ENCODE measurements at places on chromosomes 7 and 10.

- peak; percentile 35 for DNase-seq
Measured at GRCh38 chr10:103614306-103615158, 121.0 kb downstream of the NEURL1 start.

DNA sequence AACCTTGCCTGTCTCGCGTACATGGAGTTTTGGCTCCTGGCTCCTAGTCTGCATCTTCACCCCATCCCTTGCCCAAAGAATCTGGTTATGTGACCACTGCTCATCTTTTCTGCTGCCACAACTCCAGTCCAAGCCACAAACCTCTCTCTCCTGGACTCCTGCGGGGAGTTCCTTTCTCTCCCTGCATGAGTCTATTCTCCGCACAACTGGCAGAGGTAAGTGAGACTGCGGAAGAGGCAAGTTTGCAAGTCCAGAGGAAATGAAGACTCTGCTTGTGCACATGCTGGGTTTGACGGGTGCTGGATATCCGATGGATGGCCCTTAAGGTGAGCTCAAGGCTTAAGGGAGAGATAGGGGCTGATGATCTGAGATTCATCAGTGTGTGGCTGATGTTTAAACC is 61.0 kb downstream of the TRUB1 start:
- no peak for DNase-seq

DNA sequence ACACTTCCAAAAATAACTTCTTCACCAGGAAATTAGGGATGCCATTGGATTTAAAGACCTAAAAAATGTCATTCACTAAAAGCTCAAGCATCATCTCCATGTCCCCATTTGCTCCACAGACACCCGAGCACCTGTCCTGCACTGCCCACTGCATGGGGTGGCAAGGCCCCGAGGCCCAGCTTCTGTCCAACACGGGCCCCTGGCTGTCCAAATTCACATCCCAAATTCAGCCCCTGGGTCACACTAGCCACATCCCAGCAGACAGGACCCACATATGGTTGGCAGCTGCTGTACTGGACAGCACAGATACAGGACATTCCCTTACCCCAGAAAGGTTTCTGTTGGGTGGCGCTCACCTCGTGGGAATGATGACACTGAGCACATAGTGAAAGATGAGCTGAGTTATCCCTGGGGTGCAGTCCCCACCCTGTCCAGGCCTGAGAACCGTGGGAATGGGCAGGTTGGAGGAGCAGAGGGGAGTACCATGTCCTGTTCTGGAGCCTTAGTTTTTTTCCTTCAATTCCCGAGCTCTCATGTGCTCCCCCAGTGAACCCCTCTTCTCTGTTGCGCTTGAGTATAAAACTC is 55.3 kb downstream of the CSGALNACT2 start:
- no peak for DNase-seq

- DNase-seq: no peak
Measured at GRCh38 chr7:151482883-151483710, 36.6 kb downstream of the RHEB start.

- no peak for DNase-seq
Measured at GRCh38 chr7:46449743-46450142, 528.7 kb upstream of the IGFBP3 start.

DNA sequence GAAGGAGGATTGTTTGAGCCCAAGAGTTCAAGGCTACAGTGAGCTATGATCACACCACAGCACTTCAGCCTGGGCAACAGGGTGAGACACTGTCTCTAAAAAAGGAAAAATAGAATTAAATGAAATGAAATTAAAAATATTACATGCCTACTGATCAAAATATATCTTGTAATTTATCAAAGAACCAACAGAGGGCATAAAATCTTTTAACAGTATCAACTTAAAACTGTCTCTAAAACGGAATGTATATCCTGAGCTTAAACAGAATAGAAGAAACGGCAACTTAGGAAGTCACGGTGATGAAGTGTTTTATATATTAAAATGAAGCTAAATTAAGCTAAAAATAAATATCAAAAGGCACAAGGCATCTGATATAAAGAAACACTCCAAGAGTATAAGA is 78.8 kb downstream of the MTPAP start:
- no peak for DNase-seq

DNA sequence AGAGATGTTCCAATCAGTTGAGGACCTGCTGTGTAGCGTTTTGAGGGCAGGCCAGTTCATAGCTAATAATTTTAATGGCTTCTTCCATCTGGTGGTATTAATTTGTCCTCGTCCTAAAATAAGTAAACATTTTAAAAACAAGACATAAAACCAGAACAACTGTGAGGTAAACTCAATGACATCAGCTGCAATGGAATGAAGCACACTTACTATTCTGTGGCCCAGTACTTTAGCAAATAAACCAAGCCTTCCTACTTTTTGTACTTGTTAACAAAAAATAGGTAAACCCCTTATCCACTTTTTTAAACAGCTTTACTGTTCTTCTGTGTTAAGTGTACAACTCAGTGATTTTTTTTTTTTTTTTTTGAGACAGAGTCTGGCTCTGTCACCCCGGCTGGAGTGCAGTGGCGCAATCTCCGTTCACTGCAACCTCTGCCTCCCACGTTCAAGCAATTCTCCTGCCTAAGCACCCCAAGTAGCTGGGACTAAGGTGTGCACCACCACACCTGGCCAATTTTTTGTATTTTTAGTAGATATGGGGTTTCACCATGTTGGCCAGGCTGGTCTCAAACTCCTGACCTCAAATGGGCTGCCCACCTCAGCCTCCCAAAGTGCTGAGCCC is 28.9 kb upstream of the FZD1 start:
- no peak for DNase-seq

- DNase-seq: no peak
Measured at GRCh38 chr10:110790913-110791506, 80.7 kb upstream of the PDCD4 start.

- DNase-seq: no peak
Measured at GRCh38 chr10:66564287-66564686, 361.5 kb upstream of the LRRTM3 start.

DNA sequence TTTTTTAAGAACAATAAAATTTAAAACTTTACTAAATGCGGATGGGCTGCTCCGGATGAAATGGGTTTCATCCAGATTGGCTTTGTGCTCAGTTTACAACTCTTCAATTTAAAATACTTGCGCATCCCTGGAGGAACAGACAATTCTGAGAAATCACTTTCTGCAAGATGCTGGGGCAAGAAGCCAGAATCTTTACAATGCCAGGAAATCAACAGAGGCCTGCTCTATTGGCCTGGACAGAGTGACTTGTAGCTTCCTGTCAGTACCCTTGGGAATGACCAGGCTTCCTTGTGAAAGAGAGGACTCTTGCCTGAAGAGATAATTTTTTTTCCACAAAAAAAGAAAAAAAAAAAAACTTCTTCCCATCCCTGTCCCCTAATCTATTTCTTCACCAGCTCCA is 3.9 kb upstream of the FAM13C start:
- no peak for DNase-seq

GRCh38 chr7:36564489-36564888 is 159.8 kb downstream of the AOAH start:
- DNase-seq: no peak

DNA sequence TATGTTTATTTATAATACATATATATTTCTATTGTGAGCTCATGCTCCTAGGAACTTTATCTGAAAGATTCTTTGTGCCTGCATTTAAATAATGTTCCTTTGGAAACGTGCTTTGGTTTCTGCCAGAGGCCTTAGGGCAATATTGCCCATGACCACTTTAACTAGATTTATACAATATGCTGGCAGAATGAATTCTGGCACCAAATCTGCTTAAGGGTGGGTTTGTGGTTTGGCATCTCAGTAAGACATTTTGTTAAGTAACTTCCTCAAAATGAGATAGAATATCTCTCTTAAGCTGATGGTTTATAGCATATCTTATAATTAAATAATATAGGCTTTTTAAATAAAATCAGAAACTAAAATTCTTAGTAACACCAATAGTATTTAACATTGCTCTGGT is 252.9 kb downstream of the RNLS start:
- DNase-seq: peak; percentile 82

GRCh38 chr7:157711353-157711888 is 374.6 kb downstream of the DNAJB6 start:
- DNase-seq: no peak
